ENCODE measurements at places on chromosomes 4 and X. TPM values are rescaled to one million over a fixed set of nuclear protein-coding genes. Genes with fewer than 3 reads are reported as not detected.
A peak's percentile ranks its signal among the peaks of the same experiment; 100 is the strongest.

ITM2A gene
- total RNA-seq, result 160 TPM

BBS12 gene
- total RNA-seq, result 2.1 TPM

SSX4 gene
- not detected for total RNA-seq

DNA sequence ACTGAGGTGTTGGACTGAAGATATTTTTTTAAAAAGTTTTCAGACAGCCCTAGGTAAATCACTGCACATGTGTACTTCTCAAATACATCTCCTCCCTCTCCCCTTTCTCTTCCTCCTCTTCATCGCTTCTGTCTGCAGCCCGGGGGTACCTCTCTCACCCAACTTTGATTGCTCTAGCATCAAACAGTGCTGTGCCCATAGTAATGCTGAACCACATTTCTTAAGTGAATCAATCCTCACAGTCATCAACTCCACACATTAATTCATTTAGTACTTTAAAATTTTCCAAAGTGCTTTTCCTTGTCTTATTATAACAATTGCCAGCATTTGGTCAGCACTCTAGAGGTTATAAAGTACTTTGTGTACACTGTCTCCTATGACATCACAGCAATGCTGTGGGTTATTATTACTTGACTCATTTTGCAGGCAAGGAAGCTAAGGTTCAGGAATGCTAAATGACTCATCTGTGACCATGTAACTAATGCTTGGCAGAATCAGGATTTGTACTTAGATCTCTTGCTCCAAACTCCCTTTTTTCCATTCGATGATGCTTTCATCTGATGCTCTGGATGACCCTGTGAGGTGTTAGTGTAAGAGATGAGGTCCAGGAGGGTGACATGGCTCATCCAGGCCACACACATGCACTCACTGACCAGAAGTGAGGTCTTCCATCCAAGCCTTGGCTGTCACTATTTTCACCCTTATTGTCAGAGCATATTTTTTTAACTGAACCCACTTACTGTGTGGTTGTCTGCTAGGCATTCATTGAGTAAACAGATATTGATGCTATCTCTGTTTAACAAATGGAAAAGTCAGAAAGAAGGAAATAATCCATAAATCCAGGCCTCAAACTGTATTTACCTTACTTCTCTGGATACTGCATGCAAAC lies 58.8 kb downstream of the RHOH start:
- H3K36me3 ChIP-seq, result peaks cover 4% of the 10 kb centered on the region
- DNase-seq, result no peak
- H3K4me1 ChIP-seq, result peaks cover 69% of the 10 kb centered on the region
- peak overlapping the region; percentile 93 for H3K27ac ChIP-seq
- H3K4me3 ChIP-seq, result peak overlapping the region; percentile 40

DNA sequence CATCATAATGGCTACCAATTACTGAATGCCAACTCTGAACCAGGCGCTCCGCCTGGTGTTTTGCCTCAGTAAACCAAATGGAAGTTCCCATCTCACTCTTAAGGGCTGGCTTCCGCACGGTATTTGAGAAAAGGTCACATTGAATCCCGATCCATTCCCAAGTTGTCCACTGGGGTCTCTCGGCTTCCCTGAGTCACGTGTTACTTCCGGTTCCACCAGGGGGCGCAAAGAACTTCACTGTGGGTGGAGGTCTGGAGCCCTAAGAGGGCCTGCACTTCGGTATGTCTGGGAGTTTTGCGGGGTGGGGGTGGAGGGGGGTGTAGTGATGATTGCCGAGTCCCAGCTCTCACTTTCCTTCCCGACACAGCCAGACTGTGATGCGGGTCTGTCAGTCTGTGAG lies 13.4 kb upstream of the NHS start:
- no peak overlapping the region for H3K4me3 ChIP-seq
- H3K4me1 ChIP-seq, result no peaks in the 10 kb centered on the region
- H3K27ac ChIP-seq, result no peak overlapping the region
- no peaks in the 10 kb centered on the region for H3K27me3 ChIP-seq
- H3K36me3 ChIP-seq, result no peaks in the 10 kb centered on the region
- no peak for DNase-seq

GRCh38 chr4:148116264-148116663 lies 325.9 kb downstream of the NR3C2 start:
- DNase-seq, result no peak
- peaks cover 14% of the 10 kb centered on the region for H3K36me3 ChIP-seq
- no peak overlapping the region for H3K4me3 ChIP-seq
- peaks cover 3% of the 10 kb centered on the region for H3K4me1 ChIP-seq
- H3K27me3 ChIP-seq, result no peaks in the 10 kb centered on the region

DNA sequence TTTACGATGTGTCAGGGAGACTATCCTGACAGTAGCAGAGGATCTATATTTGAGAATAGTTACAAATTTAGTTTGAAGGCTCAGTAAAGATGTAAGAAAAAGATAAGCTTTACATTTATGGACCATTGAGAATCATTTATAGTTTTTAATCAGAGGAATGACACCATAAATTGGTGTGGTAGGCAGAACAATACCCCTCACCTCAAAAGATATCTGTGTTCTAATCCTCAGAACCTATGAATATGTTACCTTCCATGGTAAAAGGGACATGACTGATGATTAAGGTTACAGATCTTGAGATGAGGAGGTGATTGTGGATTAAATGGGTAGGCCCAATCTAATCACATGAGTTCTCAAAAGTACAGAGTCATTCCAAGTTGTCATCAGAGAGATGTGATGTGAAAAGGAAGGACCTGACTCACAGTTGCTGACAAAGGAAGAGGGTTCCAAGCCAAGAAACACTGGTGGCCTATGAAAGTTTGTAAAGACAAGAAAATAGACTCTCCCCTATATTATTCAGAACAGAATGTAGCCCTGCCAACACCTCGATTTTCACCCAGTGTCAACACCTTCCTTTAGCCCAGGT lies 27.0 kb downstream of the EREG start:
- no peaks in the 10 kb centered on the region for H3K4me1 ChIP-seq
- no peak overlapping the region for H3K4me3 ChIP-seq
- DNase-seq, result no peak
- no peak overlapping the region for H3K27ac ChIP-seq
